ENCODE measurements at places on chromosomes 3 and 15. TPM values are rescaled to one million over a fixed set of nuclear protein-coding genes. Genes with fewer than 3 reads are reported as not detected.

DNA sequence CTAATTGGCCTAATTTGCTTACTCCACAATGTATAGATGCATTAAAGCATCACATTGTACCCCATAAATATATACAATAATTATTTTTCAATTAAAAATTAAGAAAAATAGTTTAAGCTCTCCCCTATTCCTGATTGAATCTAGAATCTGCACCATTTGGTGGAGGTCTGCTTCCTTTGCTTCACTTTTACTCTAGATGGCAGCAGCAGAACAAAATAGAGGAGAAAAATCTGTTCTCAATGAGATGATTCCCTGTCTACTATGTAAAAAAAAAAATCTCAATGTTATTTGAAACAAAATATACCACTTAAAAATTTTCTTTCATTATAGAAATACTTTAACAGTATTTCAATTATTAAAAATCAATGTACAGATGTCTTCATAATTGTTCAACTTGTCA is 109.6 kb upstream of the FXR1 start:
- no peak for DNase-seq

Gene ACP3
- not detected for polyA plus RNA-seq

DNA sequence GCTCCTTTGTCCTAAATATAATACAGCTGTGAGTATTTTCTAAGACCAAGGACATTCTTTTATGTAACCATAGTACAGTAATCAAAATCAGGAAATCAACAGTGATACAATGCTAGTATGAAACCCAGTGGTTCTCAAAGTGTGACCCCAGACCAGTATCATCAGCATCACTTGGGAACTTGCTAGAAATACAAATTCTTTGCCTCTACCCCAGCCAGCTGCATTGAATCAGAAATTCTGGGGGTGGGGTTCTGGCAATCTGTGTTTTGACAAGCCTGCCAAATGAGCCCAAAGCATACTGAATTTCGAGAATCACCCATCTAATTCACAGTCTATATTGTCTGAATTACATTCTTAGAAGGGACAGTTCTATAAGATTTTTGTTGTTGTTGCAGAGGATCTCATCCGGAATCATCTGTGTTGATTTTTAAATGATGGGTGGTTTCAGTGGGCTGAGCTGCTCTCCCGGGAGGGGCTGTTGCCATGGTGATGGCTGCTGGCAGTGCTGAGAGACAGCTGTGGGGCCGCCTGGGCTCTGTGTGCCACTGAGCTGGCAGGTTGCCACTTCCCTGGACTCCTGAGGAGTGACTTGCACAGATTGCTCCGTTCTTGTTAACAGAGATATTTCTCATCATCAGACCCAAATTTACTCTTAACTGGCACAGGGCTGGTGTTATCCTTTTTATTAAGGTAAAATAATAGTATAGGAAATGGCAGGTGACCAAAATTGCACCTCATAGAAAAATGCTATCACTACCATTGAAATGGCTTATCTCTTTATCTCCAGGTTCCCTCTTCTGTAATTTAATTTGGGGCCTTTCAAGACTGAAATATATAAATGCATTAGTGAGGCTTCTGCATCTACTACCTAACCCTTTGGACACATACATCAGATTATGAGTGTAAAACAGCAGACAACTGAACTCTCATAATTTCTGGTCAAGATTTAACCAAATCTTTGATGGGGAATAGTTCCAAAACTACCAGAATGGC is 56.5 kb downstream of the NEK11 start:
- no peak for DNase-seq

DNA sequence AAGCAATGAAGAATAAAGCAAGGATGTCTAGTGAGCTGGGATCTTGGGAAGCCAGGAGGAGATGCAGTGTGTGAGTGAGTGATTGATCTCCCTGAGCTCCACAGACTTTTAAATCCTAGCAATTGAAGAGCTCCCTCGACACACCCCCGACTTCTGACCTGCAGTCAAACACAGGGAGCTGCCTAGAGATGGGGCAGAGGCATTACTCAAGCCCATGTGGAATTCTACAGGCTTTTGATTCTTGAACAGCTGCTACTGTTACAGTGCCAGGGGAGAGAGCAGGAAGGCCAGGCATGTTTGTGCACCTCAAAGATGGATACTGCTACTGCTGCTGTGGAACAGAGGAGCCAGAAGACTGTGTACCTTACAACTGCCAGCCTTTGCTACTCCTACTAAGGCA is 1403.1 kb upstream of the ALCAM start:
- DNase-seq, result no peak

GRCh38 chr3:154904328-154904727 is 175.8 kb upstream of the MME start:
- DNase-seq, result no peak

Gene SLC12A8
- not detected for polyA plus RNA-seq

- DNase-seq, result no peak
Observed at GRCh38 chr3:194123726-194124125, 12.2 kb upstream of the HES1 start.

DNA sequence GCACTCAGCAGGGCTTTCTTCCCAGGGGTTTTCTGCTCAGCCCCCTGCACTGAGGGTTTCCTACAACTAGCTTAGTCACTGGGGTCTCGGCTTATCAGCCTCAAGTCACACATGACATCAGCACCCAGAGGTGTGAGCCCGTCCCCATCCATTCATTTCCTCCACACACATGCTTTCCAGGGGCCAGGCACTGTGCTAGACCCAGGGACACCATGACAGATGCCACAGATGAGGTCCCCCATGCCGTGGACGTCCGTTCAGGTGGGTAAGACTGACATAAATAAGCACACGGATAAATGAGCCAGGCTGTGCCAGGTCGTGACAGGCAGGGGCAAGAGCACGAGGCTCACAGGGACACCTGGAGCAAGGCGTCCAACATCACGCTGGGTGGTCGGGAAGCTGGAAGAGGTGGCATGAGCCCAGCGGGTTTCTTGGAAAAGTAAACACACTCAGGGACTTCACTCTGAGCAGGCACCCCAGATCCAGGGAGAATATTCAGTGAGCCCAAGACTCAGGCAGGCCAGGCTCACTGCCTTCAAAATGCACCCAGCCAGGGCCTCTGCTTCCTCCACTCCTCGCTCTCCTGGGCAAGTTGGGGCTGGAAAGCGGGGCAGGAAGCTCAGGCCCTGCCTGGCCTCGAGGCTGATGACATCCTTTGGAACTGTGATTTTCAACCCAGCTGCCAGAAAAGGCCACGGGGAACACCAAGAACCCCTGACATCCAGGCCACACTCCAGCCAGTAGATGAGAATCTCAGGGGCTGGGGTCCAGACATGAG is 139.3 kb downstream of the CHSY1 start:
- no peak for DNase-seq

- no peak for DNase-seq
Observed at GRCh38 chr3:38038447-38038911, 529 bp upstream of the DLEC1 start.

Gene RIOX2
- 34.0 TPM for polyA plus RNA-seq

DNA sequence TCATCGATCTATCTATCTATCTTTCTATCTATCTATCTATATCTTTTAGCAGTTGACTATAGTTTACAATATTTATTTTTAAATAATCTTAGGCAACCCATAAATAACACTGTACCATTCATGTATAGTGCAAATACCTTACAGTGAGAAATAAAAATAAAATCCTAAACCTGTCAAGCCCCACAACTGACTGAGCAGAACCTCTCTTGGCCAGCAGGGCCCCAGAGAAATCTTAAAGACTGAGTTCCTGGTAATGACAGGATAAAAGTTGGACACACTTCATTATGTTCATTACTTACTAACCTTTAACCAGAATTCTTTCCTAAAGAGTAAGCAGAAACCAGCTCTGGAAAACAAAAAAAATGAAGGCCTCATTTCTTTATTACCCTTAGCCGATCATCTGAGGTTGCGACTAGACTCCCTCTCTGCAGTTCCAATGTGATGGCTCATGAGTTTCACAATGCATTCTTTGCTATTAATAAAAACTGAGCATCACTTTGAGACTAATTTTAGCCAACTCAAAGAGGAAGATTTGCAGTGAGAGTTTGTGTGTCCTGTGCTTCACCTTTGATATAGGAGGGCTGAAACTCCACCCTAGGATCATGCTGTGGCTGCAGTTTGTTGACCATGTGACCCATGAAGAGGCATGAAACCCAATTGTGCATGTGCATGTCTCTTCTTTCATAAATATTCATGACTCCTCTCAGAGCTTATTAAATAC is 1072.0 kb downstream of the NSUN3 start:
- no peak for DNase-seq

Gene TMCC1
- polyA plus RNA-seq, result 6.5 TPM

DNA sequence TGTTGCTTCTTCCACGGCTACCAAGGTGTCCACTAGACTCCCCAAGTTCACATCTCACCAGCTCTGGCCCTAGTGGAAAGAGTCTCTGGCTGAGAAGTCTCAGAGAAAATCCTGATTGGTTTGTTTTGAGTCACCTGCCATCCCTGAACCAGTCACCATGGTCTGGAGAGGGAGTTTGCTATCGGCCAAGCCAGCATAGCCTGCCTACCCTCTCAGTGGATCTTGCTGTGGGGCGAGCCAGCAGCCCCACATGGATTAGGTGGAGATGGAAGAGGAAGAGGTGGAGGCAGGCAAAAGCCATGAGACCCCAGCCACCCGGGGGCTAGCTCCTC is 48.1 kb upstream of the FLNB start:
- DNase-seq, result no peak

DNA sequence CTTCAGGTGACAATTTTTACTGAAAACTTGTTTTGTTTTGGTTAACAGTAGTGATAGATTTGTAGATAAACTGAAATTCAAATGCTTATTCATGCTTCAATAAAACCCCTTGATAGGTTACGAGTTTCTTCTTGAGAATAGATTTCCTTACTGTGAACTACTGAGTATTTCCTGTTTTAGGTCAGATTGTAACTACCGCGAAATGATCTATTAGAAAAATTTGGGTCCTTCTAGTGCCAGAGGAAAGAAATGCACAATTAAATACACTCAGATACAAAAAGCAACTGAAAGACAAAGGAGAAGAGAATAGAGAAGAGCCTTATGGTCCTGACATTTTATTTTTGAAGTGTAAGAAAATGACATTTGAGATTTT is 251.7 kb upstream of the TBL1XR1 start:
- DNase-seq, result no peak

DNA sequence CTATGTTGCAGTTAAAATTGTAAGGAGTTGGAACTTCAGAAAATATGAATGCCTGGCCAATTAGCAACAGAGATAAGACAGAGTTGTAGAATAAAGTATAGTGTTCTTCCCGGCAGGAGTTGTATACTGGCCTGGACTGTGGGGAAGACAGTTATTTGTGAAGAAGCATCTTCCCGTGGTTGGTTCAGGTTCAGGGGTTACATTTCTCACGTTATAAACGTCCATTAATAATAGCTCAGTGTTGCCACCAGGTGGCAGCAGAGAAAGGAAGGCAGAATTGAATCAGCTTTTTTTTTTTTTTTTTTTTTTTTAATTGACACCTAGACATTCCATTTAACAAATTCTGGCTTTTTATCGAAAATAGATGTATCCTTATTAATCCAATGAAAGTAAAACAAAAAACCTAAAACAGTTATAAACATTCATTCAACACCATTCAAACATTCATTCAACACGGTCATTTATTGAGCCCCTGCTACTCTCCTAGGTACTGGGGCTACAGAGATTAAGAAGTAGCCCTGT is 66.4 kb upstream of the NR2E3 start:
- DNase-seq, result peak; percentile 57

DNA sequence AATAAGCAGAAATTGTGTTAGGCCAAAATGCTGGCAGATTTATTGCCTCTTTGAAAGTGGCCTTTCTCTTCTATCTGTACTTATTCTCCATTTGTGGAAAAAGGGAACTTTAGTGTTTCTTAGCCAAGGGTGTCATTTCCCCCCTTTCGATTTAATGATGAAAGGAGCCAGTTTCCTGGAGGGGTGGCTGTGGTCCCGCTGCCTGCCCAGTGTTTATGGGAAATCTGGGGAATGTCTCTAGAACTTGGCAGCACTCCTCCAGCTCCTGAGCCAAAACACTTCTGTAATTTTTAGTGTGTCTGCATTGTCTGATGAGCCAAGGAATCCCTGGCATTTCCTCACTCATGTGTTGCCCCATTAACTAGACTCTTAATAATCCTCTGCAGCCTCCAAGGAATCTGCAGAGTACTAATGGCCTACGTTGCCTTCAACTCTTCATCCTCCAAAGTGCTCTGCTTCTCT is 448.8 kb downstream of the GRM7 start:
- no peak for DNase-seq

DNA sequence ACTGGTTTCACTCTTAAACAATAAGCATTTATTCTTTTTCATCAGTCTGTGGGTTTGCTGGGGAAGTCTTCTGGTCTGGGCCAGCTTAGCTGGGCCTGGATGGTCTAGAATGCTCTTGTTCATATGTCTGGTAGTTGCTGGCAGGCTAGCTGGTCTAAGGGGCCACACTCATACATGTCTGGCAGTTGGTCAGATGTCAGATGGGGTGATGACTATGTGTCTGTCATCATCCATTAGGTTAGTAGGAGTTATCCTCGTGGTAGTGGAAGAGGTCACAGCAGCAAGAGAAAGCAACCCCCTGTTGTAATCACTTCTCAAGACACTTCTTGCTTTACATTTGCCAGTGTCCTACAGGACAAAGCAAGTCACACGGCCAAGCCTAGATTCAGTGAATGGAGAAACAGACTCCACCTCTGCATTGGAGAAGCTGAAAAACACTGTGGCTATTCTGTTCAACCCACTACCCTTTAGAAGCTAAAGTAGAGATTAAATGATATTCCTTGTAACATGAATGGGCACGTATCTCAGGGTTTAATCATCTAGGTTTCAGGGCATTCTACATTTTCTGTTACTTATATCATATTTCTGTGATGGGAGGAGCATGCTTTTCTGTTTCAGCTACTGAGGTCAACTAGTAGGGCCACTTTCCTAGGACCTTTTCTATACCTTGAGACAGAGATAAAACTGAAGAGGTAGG is 5.5 kb upstream of the ARID3B start:
- no peak for DNase-seq

DNA sequence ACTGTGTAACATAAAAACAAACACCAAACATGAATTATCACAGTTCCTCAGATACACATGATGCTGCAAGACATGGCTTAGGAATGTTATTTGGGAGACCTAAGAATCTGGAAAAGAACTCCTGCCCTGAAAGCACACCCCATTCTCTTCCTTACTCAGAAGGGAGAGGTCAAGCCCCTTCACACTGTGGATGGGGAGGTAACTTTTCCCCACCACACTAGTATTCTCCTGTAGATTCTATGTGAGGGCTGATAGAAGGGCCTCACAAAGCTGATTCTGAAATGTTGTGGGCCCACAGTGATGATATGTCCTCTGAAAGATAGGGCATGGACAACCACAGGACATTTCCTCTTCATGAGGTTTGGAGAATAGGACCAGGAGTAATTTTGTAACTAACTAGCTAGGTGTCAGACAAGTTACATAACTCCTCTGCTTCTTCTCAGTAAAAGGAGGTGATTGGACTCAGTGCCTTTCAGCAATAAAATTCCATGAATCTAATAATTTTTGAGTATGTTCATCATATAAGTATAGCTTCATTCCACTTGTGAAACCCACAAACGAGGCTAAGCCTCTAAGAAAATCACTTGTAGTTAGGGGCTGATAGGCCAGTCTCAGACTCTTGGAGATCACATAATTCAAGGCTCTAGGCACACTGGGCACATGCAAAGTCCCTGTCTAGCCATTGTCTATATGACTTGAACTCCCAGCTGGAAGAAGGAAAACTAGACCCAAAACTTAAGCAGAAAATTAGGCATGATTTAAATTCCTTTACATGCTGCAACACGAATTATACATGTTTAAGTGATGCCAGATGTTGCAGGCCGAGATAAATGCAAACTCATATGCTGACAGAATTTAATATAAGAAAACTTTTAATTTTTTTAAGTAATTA is 7.5 kb downstream of the PTX3 start:
- DNase-seq, result no peak

All from naive thymus-derived CD4-positive, alpha-beta T cell (primary cell).